ENCODE measurements at places on chromosomes 3 and 15.

- peak; percentile 61 for DNase-seq
These were observed 123.7 kb downstream of the RBPMS2 start for GRCh38 chr15:64651601-64652191.

- DNase-seq = no peak
These were observed 49.9 kb upstream of the IGSF11 start for GRCh38 chr3:119084371-119085069.

GRCh38 chr3:161371441-161372320 lies at the start of gene SPTSSB:
Gene SPTSSB, minus strand, starts transcription at chr3:161371517. Its CDS starts 25,194 bp downstream, at chr3:161346323.
- peak; percentile 3 for DNase-seq

- no peak for DNase-seq
These were observed 161.0 kb upstream of the CGNL1 start for GRCh38 chr15:57215326-57215725.

GRCh38 chr15:68344600-68344999 lies 67.1 kb downstream of the FEM1B start:
- no peak for DNase-seq

- no peak for DNase-seq
These were observed 284.0 kb upstream of the GADL1 start for GRCh38 chr3:31178467-31178866.

- DNase-seq = no peak
These were observed 24.5 kb upstream of the PCOLCE2 start for GRCh38 chr3:142913432-142913831.

- DNase-seq = no peak
These were observed 397.6 kb upstream of the PLSCR5 start for GRCh38 chr3:147002721-147003120.

- DNase-seq = no peak
These were observed 5.7 kb downstream of the DUT start for GRCh38 chr15:48336940-48337339.

GRCh38 chr3:33438284-33438668 lies 1.9 kb downstream of the UBP1 start:
- peak; percentile 59 for DNase-seq

DNA sequence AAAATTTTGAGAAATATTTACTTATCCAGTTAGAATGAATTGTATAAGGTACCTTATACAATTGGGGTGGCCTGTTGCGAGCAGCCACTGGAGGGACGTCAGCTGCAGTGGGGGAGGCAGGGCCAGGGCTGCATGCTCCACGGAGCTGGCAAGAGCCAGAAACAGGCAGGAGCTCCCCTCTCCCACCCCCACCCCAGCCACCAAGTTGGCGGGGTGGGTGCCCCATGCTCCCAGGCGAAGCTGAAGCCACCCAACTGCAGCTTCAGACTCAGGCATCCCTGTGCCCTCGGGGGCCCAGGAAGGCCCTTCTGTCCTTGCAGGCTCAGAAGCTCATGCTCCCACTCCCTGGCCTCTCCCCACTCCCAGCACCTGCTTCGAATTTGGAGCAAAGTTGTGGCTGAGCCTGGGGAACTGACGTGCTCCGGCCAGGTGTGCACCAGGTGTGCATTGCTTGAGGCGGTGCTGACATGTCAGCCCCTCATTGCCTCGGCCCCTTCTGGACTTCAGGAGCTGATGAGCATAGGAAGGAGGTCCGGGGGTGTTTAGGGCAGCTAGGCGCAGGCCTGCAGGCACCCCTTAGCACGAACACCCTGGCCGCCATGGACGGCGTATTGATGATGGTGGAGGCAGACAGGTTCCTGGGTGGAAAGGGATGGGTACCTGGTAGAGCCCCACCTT lies 743.8 kb upstream of the GBE1 start:
- DNase-seq = no peak

DNA sequence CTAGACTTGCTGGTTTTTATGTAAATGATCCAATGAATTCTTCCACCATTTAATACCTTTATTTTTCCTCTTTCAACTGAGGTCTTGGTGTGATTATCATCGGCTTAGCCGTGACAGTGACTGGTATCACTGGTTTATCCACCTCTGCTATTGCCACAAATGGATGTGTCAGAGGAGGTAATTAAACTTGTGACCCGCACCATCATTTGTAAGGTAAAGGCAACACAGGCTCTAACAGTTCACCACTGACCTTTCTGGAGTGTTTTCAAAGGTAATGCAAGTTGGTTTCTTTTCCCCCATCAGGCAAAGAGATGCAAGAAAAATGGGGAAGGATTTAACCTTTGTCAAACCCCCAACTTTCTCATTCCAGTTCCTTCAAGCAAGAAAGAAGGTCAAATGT lies 19.7 kb downstream of the SLC12A1 start:
- no peak for DNase-seq

DNA sequence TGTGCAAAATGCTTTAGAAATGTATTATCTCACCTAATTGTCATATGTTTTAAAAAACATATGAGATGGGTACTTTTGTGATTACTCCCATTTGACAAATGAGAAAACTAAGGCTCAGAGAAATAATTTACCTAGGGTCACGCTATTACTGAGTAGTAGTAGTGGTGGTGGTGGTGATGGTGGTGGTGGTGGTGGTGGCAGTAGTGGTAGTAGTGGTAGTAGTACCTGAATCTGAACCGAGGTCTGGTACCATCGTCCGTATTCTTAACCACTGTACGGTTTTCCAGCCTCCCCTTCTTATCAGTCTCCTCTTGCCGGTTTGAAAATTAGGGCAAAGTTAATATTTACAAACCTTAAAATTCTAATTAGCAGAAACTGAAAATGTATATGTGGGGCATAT lies 102.4 kb downstream of the KLHL25 start:
- no peak for DNase-seq

GRCh38 chr3:17592956-17593355 lies 149.5 kb downstream of the TBC1D5 start:
- DNase-seq = no peak

- DNase-seq = no peak
These were observed 26.6 kb downstream of the GOLM2 start for GRCh38 chr15:44315126-44315525.

GRCh38 chr3:159910991-159911663 lies 77.5 kb upstream of the IL12A start:
- DNase-seq = peak; percentile 53

GRCh38 chr15:77603611-77604336 lies 28.9 kb downstream of the LINGO1 start:
- DNase-seq = no peak

- no peak for DNase-seq
These were observed 213.2 kb downstream of the XXYLT1 start for GRCh38 chr3:195057716-195058115.

GRCh38 chr3:41120460-41120859 lies 78.8 kb upstream of the CTNNB1 start:
- DNase-seq = no peak

DNA sequence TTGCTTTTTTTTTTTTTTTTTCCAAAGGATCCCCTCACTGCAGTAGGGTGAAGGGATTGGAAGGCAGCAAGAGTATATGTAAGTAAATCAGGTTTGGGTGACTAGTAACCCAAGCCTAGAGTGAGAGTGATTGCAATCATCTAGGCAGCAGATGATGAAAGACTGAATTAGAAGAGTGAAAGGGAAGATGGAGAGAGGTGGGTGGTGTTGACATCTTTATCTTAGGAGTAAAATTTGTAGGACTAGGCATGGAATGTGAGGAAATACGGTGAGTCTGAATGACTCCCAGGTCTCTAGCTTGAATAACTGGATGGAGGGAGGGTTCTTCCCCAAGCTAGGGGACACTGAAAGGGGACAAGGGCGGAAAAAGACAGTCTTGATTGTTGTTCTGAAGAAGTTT lies 63.4 kb downstream of the TPRG1 start:
- no peak for DNase-seq

DNA sequence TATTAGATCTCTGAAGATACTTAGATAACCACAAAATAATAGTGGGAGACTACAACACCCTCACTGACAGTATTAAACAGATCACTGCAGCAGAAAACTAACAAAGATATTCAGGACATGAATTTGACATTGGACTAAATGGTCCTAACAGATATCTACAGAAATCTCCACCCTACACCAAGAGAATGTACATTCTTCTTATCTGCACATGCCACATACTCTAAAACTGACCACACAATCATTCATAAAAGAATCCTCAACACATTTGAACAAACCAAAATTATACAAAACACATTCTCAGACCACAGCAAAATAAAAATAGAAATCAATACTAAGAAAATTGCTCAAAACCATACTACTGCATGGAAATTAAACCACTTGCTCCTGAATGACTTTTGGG lies 116.3 kb downstream of the DTWD1 start:
- no peak for DNase-seq

DNA sequence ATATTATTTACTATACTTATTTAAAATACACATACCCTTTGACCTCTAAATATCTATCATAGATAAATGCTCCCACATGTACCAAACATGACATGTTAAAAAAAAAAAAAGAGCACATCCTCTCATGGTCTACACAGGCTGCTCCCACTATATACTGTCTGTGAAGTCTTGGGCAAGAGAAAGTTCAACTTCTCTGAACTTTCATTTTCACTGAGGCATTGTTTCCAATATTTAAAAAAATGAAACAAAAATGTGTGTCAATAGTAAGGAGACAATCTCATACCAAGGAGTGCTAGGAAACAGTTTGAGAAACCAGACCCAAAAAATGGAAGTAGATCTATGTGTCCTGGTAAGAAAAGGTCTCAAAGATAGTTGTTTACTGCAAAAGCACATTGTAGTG lies 29.3 kb downstream of the SLC4A7 start:
- DNase-seq = peak; percentile 57

- no peak for DNase-seq
These were observed 1190.0 kb upstream of the ALCAM start for GRCh38 chr3:104176706-104177105.

DNA sequence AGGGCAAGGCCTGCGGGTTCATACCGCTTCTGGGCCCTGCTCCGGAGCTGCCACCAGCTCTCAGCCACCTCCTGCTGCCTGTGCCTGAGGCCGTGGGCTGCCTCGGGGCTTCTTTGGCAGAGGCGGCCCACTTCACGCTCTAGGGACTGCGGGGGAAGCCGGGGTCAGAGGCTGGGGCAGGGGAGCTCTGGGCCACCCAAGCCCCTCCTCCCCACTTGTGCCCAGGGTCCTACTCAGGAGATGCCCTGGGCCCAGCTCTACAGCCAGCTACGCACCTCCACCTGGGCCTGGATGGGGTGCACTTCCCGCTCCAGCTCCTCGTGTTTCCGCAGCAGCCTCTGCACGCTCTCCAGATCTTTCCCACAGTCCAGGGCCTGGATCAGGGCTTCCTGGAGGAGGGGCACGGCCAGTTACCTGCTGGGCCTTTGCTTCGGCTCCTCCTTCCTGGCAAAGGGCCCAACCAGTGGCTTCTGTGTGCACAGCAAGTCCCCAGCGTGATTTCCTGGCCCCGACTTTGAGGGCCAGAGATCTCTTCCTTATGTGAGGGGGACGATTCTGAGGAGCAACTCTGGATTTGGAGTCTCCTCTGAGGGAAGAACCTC lies 24.0 kb downstream of the PLA2G4B start:
- no peak for DNase-seq

DNA sequence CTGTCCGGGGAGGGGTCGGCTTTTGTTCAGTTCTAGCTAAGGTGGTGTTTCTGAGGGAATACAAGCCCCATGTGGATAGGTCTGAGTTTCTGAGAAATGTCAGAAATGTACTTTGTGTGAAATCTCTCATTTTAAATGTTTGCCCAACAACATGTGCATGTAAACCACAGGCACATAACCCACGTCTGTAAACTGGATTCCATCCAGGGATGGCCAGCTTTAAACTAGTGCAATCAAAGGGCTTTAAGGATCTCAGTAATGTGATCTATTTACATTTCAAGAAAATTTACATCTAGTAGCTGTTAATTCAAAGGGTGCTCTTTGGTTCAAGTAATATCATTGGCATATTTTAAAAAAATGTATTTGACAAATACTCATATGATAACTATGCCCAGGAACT lies 52.0 kb downstream of the POLR2M start:
- no peak for DNase-seq

All from fibroblast of villous mesenchyme (primary cell).